ENCODE measurements at places on chromosomes 7 and 10. TPM values are rescaled to one million over a fixed set of nuclear protein-coding genes. Genes with fewer than 3 reads are reported as not detected.

Gene POLD2
- 87.6 TPM for total RNA-seq

DNA sequence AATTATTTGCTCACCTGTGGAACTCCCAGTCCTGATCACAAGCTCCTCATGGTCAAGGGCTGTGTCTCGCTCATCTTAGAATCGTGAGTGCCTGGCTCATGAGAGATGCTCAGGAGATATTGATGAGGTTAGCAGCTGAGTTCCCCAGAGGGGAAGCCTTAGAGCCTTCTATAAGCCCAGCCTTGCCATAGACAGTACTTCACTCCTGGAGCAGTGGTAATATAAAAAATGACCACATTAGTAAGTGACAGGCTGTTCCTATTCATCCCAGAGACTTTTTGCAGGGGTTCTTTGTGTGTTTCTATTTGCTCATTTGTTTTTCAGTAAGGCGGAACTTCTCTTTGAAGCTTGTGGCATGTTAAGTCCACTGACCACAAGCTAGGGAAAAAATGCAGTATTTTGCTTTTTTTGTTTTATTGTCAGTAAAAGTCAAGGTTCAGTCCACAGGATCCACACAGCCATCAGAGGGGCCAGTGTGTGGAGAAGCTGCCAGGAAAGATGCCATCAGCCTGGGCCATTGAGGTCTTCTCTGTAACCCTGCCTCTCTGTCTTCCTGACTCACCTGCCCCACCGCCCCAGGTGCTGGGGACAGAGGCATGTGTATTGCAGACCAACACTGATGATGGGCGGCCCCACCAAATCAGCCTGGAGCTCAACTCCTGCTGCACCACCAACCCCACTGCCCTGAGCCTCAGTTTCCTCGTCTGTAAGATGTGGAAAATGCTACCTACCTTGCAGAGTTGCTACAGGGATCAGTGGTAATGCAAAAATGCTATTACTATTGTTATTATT, 36.4 kb upstream of the JCAD start:
- H3K27ac ChIP-seq: no peak overlapping the region
- no peaks in the 10 kb centered on the region for H3K27me3 ChIP-seq
- peak; percentile 64 for DNase-seq
- no peak overlapping the region for H3K4me3 ChIP-seq

- H3K4me3 ChIP-seq: no peak overlapping the region
- H3K4me1 ChIP-seq: no peaks in the 10 kb centered on the region
- H3K27me3 ChIP-seq: 0 out of 3 replicates have a peak, but pooled peaks cover 4% of the 10 kb centered on the region
- H3K36me3 ChIP-seq: no peaks in the 10 kb centered on the region
- no peak overlapping the region for H3K27ac ChIP-seq
Observed at GRCh38 chr7:98755138-98755898, 114.5 kb downstream of the TMEM130 start.

DNA sequence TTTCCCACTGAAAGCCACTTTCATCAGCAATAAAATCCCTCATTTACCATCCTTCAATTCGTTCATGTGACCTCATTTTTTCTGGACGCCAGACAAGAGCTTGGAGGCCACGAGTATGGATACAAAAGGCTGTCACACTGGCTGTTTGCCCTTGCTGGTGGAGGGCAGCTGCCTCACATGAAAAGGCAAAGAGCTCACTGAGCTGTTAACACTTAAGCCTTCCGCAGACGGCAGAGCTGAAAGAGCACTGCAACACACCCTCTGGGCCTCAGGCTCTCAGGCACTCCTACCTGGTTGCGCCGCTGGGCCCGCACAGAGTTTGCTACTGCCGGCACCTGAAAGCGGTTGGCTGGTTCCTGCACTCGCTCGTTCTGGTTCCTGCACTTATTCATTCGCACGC, 193.5 kb downstream of the CFTR start:
- no peak overlapping the region for H3K4me3 ChIP-seq
- H3K4me1 ChIP-seq: no peaks in the 10 kb centered on the region
- no peaks in the 10 kb centered on the region for H3K36me3 ChIP-seq
- H3K27me3 ChIP-seq: peaks cover 6% of the 10 kb centered on the region

DNA sequence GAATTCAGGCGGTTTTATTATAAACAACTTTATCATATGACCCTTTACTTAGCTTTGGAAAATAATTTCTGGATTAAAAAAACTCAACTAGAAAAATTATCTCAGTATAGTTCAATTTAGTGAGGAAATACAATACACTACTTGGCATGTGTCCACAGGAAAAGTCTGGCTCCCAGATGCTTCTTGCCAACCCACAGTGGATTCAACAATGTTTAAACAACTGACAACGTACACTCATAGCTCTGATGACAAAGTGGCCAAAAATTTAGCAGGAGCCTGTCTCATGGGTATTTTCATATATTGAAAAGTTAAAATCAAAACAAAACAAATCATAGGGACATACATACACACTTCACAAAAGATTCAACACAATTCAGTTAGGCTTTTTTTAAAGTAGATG, 158.8 kb downstream of the SKAP2 start:
- no peak overlapping the region for H3K4me3 ChIP-seq
- H3K27ac ChIP-seq: no peak overlapping the region
- DNase-seq: peak; percentile 64
- H3K4me1 ChIP-seq: peaks cover 12% of the 10 kb centered on the region
- H3K27me3 ChIP-seq: no peaks in the 10 kb centered on the region

DNA sequence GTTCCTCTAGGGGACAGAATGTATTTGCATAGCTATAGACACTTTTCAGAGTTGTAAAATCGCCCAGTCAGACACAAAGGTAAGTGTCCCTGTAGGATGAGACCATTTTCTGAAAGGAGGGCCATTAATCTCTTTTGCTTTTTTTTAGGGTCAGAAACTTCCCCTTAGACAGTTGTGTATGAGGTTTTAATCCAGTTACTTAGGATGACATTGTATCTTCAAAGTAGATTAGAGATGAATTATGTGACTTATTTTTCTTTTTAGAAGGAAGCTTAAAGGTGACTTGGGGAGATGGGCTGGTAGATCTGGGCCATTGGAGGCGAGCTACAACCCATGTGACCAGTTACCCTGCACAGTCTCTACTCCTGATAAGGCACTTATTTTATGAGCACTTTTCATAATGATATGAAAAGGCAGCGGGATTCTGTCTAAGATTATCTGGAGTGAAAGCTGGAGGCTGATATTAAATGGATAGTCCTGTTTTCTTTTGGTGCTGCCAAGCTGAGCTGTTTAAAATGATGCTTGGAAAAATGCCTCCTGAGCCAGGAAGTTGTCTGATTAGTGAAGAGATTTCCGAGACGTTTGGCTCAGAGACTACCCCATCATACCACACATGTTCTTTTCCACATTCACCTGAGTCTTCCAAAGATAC, 264.3 kb downstream of the AUTS2 start:
- H3K27me3 ChIP-seq: no peaks in the 10 kb centered on the region
- H3K36me3 ChIP-seq: no peaks in the 10 kb centered on the region
- DNase-seq: no peak
- H3K4me1 ChIP-seq: no peaks in the 10 kb centered on the region

GRCh38 chr7:2603044-2603965, 28.5 kb upstream of the TTYH3 start:
- H3K27me3 ChIP-seq: no peaks in the 10 kb centered on the region
- no peaks in the 10 kb centered on the region for H3K36me3 ChIP-seq
- no peak overlapping the region for H3K27ac ChIP-seq
- no peak overlapping the region for H3K4me3 ChIP-seq
- DNase-seq: no peak

Gene NKX1-2
- total RNA-seq: not detected

Gene RHOBTB1
- 59.5 TPM for total RNA-seq

GRCh38 chr7:35035511-35035961, 1.7 kb downstream of the DPY19L1 start:
- H3K4me1 ChIP-seq: peaks cover 50% of the 10 kb centered on the region
- peak overlapping the region; percentile 84 for H3K4me3 ChIP-seq
- H3K27me3 ChIP-seq: no peaks in the 10 kb centered on the region
- no peaks in the 10 kb centered on the region for H3K36me3 ChIP-seq
- no peak overlapping the region for H3K27ac ChIP-seq

Gene CPA5
- total RNA-seq: not detected

DNA sequence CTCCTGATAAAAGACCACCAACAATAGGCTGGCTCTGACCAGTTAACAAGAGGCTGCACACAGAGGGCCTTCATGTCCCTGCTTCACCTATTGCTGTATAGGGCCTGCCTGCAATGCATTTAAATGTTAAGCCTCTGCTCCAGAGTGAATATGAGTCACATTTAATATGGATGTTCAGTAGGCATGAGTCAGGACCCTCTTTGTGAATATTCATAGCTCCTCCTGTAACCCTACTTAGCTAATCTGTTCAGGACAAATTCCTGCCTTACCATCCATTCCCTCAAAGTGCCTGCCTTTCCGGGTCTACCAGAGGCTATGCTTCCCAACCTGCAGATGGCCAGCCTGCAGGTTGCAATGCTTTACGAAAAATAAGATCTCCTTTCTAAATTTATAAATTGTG, 32.5 kb downstream of the ARHGAP22 start:
- H3K27ac ChIP-seq: no peak overlapping the region
- H3K36me3 ChIP-seq: no peaks in the 10 kb centered on the region
- no peak for DNase-seq
- no peak overlapping the region for H3K4me3 ChIP-seq
- no peaks in the 10 kb centered on the region for H3K4me1 ChIP-seq

Gene FGF8
- total RNA-seq: not detected

GRCh38 chr10:97684866-97685394, 2.1 kb downstream of the AVPI1 start:
- peaks cover 12% of the 10 kb centered on the region for H3K36me3 ChIP-seq
- peaks cover 59% of the 10 kb centered on the region for H3K4me1 ChIP-seq
- H3K27me3 ChIP-seq: no peaks in the 10 kb centered on the region

DNA sequence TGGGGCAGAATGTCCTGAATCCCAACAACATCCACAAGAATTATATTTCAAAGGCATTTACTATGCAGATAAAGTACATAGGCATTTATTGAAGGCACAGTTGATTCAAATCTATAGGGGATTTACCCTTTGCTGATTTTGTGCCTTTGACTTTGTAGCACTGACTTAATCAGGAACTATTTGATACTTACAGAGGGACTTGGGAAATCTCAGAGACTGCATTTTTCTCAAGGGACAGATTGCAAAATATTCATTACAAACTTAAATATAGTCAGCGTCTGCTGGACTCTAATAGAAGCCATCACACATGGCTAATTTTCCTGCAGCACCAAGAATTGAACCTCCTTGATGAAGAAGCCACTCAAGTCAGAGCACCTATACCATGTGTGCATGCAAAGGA, 44.9 kb downstream of the FAS start:
- no peak overlapping the region for H3K27ac ChIP-seq
- H3K36me3 ChIP-seq: no peaks in the 10 kb centered on the region
- no peak overlapping the region for H3K4me3 ChIP-seq
- H3K27me3 ChIP-seq: no peaks in the 10 kb centered on the region
- no peak for DNase-seq
- no peaks in the 10 kb centered on the region for H3K4me1 ChIP-seq

Gene PEX1
- total RNA-seq: 22.4 TPM

Gene NPSR1
- total RNA-seq: not detected

DNA sequence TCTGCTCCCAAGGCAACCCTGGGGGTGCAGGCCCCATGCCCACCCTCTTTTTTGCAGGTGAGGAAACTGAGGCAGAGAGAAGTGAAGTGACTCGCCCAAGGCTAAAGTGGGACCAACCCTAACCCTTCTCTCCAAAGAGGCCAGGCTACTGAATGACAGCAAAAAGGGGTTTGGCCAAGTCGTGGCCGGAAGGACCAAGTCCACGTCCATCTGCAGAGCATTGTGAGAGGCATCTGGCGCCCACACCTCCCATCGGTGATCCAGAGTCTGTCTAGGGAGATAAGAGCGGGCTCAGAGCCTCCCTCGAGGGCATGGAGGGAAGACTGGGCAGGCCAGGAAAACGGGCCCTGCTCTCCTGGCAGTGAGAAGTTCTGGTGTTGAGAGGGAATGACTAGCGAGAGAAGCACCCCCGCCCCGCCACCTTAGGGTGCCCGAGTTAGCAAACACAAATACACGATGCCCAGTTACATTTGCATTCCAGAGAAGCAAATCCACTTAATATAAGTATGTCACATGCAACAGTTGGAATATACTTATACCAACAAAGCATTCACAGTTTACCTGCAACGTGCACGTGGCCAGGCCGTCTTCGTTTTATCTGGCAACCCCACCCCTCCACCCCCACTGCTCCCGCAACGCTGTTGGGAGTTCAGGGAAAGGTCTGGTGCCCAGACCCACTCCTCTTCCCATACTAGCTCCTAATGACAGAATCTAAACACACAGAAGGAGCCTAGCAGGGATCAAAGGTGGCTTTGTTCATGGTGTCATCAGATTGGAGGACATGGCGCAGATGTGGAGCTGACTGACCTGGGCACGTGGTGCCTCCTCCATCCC, 124.9 kb downstream of the OAT start:
- H3K36me3 ChIP-seq: no peaks in the 10 kb centered on the region
- H3K4me3 ChIP-seq: no peak overlapping the region
- DNase-seq: no peak
- no peak overlapping the region for H3K27ac ChIP-seq
- H3K4me1 ChIP-seq: no peaks in the 10 kb centered on the region

GRCh38 chr10:84176836-84177474, 3.4 kb downstream of the GPR15LG start:
- peaks cover 12% of the 10 kb centered on the region for H3K4me1 ChIP-seq
- H3K27ac ChIP-seq: no peak overlapping the region
- no peak for DNase-seq
- H3K27me3 ChIP-seq: no peaks in the 10 kb centered on the region

- no peak overlapping the region for H3K4me3 ChIP-seq
- H3K27me3 ChIP-seq: no peaks in the 10 kb centered on the region
- no peak overlapping the region for H3K27ac ChIP-seq
- no peak for DNase-seq
Observed at GRCh38 chr7:114021135-114021534, 102.3 kb upstream of the PPP1R3A start.

DNA sequence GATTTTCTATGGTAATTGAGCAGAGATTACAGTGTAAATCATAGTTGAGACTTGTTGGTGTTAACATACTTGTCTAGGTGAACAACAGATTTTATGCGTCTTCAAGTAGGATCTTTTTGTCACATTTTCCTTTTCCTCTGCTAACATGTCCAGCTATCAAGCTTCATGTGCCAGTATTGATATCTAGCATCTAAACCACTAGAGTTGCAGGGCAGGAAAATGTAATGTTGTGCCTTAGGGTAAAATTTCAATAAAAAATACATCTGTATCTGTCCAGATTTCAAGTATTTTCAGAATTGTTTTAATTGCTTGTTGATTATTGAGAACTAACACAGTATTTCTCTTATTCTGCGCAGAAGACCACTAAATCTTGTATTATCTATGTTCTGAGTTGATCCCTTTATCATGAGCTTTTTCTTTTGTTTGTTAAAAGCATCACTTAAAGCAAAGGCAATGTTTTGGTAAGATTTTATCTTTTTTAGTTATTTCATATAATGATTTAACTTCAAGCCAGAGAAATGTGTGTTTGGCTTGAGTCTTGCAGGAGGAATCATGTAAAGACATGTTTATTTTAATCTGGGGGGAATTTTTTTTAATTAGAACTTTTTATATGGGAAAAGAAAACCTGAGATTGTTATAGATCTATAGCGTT, 16.5 kb downstream of the BICC1 start:
- H3K4me1 ChIP-seq: no peaks in the 10 kb centered on the region
- DNase-seq: no peak
- H3K36me3 ChIP-seq: no peaks in the 10 kb centered on the region
- no peak overlapping the region for H3K27ac ChIP-seq

GRCh38 chr10:91410638-91411371, 661 bp downstream of the HECTD2 start:
- H3K4me3 ChIP-seq: peak overlapping the region; percentile 68
- H3K36me3 ChIP-seq: no peaks in the 10 kb centered on the region
- peaks cover 25% of the 10 kb centered on the region for H3K4me1 ChIP-seq
- H3K27ac ChIP-seq: peak overlapping the region; percentile 49
